ENCODE measurements at places on chromosomes 5 and 9.

DNA sequence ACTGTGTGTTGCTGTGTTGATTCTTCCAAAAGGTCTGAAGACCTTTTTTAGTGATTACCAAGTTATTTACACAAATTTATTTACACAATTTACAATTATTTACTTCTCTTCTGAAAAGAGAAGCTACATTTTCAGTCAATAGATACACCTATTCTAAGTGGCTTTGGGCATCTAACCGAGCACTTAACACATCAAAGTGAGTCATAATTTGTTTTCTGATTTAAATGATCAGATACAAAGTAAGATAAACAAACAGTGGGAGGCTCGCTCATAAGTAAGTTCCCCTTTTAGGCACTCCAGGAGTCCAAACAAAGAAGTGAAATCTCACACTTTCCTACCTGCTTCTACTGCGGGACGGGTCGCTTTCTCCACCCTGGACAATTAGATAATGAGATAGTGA is 90.2 kb downstream of the APBA1 start:
- no peak for DNase-seq

DNA sequence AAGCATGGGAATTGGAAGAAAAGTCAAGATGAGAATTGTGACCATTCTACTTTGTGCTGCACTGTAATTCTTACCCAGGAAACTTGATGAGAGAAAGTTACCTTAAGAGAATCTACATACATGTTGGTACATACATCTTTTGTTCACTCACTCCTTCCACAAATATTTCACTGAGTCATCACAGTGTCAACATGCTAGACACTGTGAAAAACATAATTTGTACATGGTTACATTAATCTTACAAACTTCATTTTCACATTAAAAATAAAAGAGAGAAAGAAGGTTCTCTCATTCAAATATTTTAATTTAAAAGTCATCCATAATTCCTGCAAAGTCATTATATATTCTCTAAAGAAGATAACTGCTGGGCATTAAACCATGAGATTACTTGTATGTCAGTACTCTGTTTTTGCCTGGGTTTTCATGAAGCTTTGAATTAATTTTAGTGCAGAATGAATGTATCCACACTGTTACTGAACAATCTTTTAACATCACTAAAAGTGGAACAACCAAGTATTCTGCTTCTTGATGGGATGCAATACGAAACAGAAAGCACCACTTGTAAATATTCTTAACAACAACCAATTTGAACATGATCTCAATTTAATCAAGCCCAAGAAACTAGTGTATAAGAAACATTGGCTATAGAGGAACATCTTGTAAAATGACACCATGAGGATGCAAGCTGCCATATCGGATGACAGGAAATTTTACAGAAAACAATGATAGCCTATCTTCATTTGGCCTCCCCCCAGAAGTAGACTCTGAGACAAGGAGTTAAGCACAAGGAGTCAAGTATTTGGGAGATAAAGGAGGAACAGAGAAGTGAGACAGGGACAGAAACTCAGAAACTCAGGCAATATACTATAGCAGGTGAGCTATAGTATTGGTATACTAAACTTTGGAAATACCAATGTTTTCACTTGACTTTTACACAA is 28.4 kb downstream of the ERP44 start:
- no peak for DNase-seq

GRCh38 chr9:119366909-119367682 is 2.1 kb downstream of the BRINP1 start:
- DNase-seq: no peak

DNA sequence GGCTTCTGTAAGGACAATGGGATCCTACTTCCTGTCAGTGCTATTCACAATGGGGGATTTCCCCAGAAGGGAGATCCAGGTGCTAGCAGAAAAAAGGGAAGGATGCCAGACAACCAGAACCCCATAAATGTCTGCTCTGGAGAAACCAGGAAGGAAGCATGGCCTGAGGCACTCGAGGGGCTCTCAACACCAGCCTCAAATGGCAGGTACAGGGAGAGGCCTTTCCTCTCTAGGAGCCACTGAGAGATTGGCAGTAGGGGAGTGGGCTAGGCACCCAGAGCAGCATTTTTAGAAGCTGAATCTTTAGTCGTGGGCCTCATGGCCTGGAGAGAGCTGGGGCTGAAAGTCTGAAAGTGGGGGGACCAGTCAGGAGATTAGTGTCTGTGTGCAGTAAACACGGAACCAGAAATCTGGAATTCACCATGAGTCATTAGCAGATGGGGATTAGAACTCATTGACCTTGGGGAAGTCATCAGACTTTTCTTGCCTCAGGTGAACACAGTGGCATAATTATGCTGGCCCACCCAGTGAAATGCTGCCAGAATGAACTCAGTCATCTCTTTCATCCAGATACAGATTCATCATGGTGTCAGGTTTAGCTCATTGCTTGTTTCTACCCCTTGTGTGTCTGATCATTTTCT is 28.3 kb downstream of the ARHGEF28 start:
- DNase-seq: no peak

DNA sequence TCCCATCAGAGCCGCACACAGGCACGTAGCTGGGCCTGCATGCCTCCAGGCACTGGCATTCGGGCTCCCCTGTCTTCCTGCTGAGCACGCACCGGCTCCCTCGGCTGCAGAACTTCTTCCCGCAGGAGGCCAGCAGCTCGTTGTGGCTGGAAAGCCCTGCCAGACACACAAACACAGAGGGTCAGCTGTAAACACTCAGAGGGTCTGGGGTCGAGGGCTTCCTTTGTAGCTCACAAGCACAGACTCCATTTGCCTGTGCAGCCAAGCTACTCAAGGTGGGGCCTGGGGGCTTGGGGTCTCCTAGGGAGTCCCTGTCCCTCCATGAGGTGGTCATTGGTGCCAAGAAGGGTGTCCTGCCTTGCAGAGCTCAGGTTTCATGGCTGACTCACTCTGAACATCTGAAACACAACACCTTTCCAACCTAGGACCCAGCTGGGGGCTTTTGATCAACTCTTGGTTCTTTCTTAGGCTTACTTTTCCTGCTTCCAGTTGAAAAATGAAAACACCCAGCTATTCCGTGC is 211.4 kb downstream of the FSTL4 start:
- DNase-seq: no peak

GRCh38 chr9:134930398-134930797 is 12.7 kb upstream of the FCN1 start:
- DNase-seq: no peak

- DNase-seq: no peak
These were observed 11.5 kb downstream of the PDLIM4 start for GRCh38 chr5:132268769-132269551.
